ENCODE measurements at places on chromosomes 13 and 19.
A peak's percentile ranks its signal among the peaks of the same experiment; 100 is the strongest.

DNA sequence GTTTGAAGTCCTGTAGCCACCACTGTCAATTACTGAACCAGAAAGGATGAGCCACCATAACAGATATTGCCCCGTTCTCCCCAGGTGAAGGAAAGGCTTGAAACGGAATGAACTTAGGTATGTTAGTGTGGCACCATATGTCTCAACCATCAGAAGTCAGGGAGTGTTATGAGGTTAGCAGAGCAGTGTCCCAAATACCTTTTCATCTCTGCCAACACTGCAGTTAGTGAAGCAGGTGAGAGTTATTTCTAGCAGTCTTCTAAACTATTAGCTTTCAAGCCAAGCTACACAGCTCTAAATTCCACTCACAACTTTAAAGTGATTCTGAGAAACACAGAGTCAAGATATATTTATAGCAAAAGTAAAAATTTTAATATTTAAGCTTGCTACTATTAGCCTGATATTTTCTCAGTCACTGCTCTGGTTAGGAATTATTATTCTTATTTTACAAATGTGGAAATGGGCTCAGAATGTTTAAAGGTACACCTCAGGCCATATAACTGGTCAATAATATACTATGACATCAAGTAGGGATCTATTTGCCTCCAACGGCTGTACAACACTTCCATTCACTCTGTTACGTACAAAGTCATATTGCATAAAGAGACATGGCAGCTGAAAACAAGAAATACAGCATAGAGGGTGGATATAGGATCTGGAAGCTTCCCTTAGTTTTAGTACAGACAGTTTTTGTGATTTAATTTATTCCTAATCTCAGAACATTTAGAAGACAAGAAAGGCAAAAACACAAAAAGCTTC lies 1527.1 kb upstream of the PRR20A start:
- no peak for DNase-seq

DNA sequence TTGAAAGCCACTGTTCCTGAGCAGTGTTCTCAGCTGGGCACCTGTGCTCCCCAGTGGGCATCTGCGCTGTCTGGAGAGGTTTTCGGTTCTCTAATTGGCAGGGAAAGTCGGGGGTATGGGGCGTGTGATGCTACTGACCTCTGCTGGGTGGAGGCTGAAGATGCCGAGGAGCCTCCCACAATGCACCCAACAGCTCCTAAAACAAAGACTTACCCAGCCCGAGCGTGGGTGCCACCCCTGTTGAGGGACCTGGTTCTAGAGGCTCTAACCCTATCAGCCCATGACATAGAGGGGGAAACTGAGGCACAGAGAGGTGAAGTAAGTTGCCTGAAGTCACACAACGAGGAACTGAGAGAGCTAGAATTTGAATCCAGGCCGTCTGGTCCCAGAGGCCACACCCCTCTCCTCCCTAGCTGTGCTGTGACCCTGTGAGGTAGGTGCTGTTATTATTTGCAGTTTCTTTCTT lies 2.3 kb downstream of the SPACA4 start:
- no peak for DNase-seq

GRCh38 chr13:41608839-41609177 lies 151.5 kb downstream of the RGCC start:
- DNase-seq = no peak

- DNase-seq = peak; percentile 23
Measured at GRCh38 chr13:107590556-107590955, 624.8 kb downstream of the LIG4 start.

- no peak for DNase-seq
Measured at GRCh38 chr19:10206226-10206885, 11.6 kb upstream of the DNMT1 start.

GRCh38 chr19:6730153-6730804 lies 7.1 kb downstream of the GPR108 start:
- no peak for DNase-seq

DNA sequence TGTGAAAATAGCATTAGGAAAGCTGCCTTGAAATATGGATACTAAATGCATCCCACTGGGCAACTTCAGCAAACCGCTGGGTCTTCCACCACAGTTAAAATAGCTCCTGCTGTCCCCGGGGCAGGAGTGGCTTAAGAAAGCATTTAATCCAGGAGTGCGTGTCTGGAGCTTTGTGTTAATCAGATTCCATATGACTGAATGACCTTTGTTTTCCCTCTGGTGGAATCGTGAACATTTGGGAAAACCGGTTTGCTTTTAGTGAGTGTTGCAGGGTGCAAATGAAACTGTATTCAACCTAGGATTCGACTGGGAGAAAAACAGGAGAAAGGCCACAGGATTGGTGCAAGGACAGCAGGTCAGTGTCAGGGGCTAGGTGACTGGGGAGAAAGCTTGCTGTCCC lies 237.6 kb upstream of the MAB21L1 start:
- DNase-seq = no peak

Data from kidney epithelial cell (primary cell).